ENCODE measurements at places on chromosomes 13 and 19.

DNA sequence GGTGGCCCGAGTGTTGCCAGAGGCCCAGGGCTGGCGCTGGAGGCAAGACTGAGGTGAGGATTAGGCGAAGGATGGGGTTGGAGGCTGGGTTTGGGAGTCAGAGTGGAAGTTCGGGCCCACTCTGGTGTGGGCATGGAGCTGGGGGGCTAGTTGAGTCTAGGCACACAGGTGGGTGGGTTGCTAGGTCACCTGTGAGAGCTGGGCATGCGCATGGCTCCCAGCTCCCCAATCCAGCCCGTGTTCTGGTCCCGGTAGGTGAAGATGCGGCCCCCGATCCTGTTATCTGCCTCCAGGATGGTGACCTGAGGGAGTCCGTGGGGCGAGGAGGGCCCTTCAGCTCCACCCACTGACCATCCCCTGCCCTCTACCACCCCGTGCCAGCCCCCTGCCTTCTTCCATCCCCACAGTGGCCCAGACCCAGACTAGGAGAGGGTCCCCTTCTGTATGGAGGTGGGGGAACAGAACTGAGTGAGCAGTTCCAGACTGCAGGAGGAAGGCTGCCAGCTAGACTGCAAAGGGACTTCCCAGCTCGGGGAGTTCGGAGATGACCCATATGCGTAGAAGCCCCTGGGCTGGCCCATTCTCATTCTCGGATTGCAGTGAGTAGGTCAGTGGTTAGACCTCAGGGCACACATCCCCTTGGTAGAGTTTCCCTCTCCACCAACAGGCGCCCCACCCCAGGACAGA, 1.7 kb downstream of the IL4I1 start:
- peak; percentile 32 for DNase-seq

GRCh38 chr19:45785097-45785496, 2.8 kb upstream of the DMPK start:
- DNase-seq = no peak

DNA sequence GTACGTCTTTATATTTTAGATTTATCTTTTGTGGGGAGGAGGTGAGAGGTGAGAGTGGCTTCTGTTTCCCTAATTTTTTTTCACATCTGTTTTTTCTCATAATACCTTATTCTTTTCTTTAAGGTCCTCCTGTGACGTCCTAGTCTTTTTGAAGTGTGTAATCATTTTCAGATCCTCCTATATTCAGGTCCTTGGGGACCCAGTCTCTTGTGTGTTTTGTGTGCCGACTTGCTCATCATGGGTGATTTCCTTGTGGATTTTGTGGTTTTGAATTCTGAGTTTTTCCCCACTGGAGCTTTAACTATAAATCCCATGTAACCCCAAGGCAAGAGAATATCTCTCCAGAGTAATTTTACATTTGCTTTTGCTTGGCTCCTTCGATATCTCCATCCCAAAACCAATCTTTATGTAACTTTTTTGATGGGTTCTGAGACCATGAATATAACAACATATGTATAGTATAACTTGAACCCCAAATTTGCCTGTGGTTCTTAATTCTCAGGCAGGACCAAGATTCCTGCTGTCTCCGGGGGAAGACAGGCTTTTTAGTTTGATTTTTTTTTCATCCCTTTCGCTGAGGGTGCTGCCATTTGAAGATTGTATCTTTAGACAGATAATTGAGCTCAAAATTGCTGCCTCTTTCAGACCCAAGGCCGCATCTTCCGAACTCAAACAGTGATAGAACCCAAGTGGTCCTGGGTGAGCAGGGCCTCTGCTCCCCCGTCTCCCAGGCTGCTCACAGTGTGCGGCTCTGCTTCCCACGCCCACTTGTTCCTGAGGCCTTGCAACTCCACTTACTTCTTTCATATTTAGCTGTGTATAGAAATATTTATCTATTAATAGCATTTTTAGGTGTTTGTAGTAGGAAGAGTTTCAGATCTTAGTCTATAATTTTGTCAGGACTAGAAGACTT, 59.1 kb upstream of the GPR183 start:
- DNase-seq = no peak

DNA sequence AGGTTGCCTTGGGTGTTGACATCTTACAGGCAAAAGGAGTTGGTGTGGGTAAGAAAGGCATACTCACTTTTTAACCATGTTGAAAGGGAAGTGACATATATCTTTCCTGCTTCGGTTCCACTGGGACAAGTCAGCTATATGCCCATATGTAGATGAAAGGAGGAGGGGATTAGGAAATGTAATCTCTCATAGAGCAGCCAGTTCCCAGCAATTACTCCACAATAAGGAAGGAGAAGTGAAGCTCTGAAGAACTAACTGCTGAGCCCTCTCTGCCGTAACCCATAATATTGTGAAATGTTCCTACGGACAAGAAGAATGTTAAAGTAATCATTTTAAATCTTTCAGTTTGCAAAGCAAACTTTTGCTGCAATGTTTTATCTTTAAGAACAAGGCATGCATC, 82.2 kb downstream of the EDNRB start:
- no peak for DNase-seq

GRCh38 chr19:4568886-4569285, 9.4 kb upstream of the SEMA6B start:
- no peak for DNase-seq

DNA sequence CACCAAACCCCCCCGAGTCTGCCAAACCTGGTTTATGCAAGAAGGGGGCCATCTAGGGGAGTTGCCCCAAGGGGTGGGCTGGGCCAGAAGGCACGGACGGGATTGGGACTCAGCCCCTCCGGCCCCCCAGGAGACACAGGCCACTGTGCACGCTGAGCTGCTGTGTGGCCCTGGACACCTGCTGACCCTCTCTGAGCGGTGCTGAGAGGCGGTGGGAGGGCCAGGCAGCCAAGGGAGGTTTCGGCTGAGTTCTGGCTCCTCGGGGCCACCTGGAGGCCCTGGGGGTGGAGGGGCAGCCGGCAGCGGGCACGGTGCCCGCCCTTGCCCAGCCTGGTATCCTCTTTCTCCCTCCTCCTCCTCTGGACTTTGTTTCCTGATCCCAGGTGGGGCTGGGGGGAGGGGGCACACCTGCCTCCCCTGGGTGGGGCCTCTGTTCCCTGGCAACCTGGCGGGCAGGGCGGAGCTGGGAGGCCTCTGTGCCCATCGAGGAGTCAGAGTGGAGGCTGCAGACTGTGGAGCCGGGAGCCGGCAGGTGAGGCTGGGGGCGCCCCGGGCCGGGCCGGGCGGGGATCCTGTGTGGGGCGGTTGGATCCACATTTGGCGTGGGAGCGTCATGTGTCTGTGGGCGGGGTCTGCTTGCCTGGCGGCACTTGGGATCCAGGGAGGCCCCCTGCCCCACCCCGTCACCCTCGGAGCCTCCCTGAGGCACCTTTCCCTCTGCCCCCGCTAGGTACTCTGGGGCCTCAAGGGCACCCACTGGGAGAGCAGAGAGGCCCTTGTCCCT, at the start of gene MISP:
Gene MISP, plus strand, starts transcription at position 473 of the 784 bp plus-strand sequence. CDS start 5,835 bp downstream, outside the sequence.
- no peak for DNase-seq

DNA sequence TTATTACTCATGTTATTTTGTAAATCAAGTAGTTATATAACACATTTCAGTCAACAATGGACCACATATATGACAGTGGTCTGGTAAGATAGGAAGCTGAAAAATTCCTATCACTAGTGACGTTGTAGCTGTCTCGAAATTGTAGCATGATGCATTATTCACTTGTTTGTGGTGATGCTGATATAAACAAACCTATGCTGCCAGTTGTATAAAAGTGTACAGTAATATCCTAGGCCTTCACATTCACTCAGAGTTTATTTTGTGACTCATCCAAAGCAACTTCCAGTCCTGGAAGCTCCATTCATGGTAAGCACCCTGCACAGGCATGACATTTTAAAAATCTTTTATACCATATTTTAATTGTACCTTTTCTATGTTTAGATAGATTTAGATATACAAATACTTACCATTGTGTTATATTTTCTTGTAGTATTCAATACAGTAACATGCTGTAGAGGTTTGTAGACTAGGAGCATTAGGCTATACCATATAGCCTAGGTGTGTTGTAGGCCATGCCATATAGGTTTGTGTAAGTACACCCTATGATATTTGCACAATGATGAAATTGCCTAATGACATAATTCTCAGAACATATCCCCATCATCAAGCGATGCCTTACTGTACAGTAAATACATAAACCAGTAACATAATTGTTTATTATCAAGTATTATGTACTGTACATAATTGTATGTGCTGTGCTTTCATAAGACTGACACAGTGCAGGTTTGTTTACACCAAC, 49.3 kb downstream of the IFT88 start:
- no peak for DNase-seq

DNA sequence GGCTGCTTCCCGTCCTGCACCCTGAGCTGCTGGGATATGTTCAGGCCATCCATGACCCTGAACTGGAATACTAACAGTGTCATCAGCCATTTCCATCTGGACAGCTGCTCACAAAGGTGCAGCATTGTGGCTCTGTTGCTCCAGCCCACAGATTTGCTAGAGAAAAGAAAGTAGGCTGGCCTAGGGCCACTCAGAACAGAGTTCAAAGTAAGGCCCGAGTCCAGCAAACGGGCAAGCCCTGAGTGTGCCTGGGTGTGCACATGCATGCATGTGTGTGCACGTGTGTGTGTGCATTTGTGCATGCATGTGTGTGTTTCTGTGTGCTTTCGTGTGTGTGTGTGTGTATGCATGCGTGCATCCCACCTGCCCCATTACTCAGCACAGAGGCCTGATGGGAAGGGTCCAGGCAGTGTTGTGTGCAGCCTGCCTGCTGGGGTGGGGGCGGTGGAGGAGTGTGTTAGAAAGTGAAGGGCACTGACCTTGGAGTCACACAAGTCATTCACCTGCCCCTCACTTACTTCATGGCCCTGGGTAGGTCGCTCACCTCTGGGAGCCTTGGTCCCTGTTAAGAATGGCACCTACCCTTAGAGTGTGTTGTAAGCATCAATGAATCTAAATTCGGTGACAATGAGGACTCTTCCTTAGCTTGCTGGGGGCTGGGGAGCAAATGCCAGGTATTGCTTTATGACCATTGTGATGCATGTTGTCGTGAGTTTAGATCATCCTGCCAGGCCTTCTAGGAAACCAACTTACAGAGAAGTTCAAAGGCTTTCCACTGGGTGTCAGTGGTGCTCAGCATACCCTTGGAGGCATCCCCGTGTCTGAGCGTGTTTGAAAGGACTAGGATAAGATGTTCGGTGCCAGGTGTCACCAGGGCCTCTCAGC, 53.2 kb downstream of the GPR12 start:
- no peak for DNase-seq

DNA sequence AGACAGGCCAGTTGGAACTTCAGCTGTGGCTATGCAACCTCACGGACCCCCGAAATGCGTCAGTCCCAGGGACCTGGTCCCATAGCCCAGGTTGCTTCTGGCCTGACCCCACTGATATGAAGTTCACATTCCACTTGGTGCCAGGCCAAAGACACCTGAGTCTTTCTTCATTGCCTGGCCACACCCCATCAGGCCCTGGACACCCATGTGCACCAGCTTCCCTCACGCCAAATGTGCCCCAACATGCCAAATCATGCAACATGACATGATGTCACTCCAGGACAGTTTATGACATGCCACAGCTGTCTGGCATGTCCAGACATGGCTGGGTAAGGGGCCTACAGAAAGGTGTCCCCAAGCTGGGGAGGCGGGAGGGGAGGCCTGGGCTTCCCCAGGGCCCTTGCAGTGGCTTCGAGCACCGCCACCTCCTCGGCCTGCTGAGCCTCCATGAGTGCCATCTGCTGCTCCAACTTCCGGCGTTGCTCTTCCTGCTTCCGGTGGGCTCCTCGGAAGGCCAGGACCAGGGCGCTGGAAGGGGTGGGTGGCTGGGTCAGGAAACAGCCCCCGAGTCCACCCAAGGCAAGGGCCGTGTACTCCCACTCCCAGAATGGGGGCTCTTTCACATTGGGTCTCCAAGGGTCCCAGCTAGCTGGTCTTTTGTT, 4.3 kb upstream of the NR2F6 start:
- no peak for DNase-seq

All from stimulated activated CD4-positive, alpha-beta T cell treated with anti-CD3 and anti-CD28 coated beads, Interleukin-12 subunit alpha, Interleukin-12 subunit beta, amount 100 ng/mL, for 24 hours (primary cell).